ENCODE measurements at places on chromosomes 7 and 10. TPM values are rescaled to one million over a fixed set of nuclear protein-coding genes. Genes with fewer than 3 reads are reported as not detected.

DNA sequence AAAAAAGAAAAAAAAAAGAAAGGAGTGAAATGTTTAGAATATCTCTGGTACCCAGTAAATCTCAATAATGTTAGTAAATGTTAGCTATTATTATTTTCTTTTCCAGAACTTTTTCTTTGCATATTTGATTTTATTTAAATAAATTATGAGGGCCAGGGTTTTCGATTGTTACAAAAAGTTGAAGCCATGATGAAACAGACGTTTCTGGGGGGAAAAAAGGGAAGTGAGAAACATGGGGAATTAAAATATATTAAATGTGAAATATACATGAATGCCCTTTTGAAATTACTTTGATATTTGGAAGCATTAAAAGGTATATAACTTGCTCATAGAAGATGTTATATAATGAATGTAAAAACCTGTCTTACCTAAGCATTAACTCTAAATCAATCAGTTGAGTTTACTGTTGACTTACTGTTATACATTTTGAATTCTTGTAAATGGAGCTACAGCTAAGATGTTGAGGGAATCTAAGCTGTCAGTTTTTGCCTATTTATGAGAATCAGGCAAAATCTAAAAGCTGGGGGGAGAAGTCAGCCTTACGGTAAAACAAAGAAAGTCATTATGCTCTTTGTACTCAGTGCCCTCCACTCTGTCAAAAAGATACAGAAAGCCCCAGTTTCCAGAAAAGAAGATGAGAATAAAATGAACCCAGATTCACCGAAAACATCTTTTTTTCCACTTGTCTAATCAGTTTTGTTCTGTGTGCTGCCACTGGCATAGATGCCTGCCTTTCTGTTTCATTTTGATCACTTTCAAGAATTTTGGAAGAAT, 30.0 kb upstream of the KDM7A start:
- no peak for DNase-seq

- DNase-seq, result peak; percentile 90
These were observed at the start of gene GALNT11 for GRCh38 chr7:152025077-152025936. Gene GALNT11, plus strand, starts transcription at chr7:152025674. Its CDS starts 68,554 bp downstream, at chr7:152094228.

DNA sequence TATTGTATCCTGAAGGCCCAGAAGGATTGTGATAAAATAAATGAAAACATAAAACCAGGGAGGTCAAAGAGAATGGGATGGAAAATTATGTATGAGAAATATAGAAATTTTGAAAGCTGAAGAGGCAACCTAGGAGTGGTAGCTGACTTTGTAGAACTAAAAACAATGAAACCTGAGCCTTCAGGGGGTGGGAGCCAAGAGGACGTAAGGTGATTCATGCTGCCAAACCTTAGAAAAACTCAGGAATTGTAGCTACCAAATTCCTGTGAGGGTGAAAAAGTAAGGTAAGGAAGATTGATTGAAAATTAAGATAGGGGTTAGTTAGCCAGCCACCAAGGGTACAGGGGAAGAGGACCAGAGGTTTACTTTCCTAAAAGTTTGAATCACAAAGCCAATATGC, 213.2 kb downstream of the KCND2 start:
- DNase-seq, result no peak

GRCh38 chr10:107689323-107689722, 524.8 kb upstream of the SORCS1 start:
- no peak for DNase-seq

DNA sequence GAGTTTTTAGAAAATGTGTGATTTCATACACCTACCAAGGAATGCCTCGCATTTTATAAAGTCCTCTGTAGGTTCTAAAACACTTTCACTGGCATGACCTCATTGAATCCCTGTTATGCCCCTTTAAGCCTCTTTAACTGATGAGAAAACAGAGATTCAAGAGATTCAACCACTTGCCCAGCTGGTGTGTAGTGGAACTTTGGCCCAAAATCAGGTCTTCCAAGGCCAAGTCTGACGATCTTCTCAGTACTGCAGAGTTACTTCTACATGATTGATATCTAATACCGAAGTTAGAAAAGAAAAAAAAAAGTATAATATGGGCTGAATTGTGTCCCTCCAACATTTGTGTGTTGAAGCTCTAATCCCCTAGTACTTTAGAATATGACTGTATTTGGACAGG, 202.0 kb downstream of the WDR11 start:
- no peak for DNase-seq

- DNase-seq, result no peak
These were observed 150.3 kb upstream of the FAM20C start for GRCh38 chr7:41917-42565.

DNA sequence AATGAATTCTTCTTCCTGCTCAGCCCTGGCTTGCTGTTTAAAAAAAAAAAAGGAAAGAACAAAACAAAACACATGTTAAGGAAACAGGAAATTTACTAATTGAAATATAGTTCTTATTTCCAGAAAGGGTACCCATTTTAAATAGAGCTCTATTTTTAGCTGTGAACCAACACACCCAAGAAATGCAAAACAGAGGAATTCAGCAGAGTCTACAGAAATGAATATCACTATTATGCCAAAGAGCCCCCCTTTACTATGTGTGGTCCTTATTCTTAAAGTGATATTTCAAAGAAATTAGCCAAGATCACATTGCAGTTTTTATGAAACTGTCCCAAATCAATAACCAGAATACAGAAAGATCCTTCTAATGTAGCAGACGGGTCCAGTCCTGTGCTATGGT, 53.7 kb downstream of the CCDC6 start:
- no peak for DNase-seq

- DNase-seq, result peak; percentile 85
These were observed 33.8 kb downstream of the SLC26A4 start for GRCh38 chr7:107694386-107694785.

DNA sequence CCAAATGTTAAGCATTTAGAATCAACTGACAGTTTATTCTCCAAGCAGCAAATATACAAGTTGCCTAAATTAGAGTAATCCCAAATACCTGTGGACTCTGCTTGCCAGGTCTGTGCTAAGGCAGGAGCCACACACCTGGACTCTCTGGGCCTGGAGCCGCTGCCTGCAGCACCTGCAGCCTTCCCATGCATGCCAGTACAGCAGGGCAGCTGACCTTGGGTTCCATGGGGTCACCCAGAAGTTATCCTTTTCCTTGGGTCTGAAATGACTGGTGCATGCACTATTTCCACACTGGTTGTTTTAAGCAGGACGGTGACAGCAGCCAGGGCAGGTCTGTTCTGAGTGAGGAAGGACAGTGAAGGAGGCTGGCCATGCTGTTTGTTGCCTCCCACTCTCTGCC, 573.2 kb downstream of the GLRX3 start:
- no peak for DNase-seq

DNA sequence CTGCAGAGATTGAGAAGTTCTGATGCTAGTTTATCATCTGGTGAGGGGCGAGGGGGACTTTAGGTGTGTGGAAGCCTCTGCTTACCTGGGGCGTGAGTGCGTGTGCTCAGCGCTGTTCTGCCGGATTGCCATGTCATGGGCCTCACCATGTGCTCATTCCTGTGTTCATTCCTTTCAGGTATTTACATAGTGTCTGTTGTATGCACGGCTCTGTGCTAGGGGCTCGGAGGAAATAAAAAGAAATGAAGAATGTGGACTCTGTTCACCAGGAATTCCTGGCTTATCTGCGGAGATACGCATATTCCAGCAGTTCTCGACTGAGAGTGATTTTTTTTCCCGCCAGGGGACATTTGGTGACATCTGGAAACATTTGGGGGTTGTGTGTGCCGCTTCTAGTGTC, 152.0 kb downstream of the CAMK1D start:
- no peak for DNase-seq

GRCh38 chr7:91039033-91039432, 225.2 kb upstream of the FZD1 start:
- DNase-seq, result no peak

- peak; percentile 71 for DNase-seq
These were observed 52.2 kb downstream of the GPR158 start for GRCh38 chr10:25226775-25227682.

- DNase-seq, result no peak
These were observed 69.7 kb downstream of the MKI67 start for GRCh38 chr10:128056303-128057050.

GRCh38 chr7:158368449-158368848, 219.2 kb downstream of the PTPRN2 start:
- DNase-seq, result no peak

DNA sequence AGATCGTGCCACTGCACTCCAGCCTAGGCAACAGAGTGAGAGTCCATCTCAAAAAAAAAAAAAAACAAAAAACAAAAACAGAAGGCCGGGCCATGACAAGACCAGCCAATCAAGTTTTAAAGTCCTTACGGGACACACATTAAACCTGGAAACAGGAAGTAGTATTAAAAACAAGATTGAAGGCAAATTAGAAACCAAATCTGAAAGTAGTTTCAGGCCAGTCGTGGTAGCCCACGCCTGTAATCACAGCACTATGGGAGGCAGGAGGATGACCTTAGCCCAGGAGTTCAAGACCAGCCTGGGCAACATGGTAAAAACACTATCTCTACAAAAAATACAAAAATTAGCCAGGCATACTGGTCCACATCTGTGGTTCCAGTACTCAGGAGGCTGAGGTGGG, 18.1 kb downstream of the PSAP start:
- DNase-seq, result no peak

- peak; percentile 95 for DNase-seq
These were observed at the start of gene HOXA1 for GRCh38 chr7:27095897-27096767. Gene HOXA1, minus strand, starts transcription at chr7:27096000. Its CDS starts 88 bp downstream, at chr7:27095912.

DNA sequence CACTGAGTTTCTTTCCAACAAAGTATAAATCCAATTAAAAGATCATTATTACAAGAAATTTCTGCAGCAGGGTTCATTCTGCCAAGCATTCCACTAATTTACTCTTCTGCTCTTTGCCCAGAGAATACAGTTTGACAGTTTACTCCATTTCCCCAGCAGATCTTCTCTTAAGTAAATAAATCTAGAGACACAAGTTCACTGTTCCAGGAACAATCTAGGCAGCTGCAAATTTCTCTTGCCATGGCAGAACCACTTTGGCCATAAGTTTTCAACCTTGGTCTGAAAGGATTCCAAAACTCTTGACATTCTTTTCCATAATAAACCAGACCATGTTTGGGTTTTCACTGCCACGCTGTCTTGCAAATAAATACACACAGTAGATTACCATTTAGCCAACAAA, 11.5 kb downstream of the RGS10 start:
- DNase-seq, result no peak

DNA sequence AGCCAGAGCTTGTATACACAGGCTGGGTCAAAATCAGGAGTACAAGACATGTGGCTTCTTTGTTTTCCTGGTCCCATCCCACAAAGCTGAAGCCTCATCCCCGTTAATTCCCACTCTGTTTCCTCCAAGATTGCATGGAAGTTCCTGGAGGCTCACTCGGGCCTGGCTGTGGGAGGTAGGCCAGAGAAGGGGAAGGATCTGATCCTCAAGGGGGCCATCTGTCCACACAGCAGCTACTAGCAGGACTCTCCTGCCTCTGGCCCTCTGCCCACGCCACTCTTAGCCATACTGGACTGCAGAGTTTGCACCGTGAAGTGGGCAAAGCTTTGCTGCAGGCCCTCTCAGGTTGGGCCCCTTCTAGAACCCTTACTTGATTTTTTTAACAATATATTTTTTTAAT, 160.6 kb downstream of the FGFR2 start:
- DNase-seq, result peak; percentile 41

DNA sequence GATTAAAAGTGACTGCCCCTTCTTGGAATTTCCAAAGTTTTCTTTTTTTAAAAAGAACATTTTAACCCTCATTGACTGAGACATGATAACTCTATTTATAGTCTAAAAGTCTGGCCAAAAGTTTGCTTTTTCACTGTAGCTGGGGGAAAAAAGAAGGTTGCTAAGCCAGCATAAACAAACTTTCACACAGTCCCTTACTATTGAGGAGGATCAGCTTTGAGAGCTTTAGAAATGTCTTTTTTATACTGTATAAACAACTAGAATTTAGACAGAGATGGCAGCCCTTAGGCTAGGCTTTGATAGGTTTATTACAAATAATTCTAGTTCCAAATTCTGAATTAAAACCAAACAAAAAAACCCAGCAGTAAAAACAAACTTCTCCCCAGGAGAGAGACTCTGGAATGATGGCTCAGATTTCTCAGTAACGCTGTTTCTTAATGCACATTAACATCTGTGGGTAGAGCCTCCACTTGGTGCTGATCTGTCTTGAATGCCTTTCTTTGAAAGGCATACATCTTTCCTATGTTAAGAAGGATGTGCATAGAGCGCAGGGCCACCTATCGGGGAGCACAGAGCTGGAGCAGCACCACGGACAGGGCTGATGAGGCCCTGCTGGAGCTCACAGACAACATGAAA, 100.9 kb upstream of the PDLIM1 start:
- peak; percentile 38 for DNase-seq

GRCh38 chr7:1864161-1864940, 194.3 kb downstream of the ELFN1 start:
- no peak for DNase-seq

GRCh38 chr7:159103382-159104187, 41.1 kb downstream of the VIPR2 start:
- no peak for DNase-seq

DNA sequence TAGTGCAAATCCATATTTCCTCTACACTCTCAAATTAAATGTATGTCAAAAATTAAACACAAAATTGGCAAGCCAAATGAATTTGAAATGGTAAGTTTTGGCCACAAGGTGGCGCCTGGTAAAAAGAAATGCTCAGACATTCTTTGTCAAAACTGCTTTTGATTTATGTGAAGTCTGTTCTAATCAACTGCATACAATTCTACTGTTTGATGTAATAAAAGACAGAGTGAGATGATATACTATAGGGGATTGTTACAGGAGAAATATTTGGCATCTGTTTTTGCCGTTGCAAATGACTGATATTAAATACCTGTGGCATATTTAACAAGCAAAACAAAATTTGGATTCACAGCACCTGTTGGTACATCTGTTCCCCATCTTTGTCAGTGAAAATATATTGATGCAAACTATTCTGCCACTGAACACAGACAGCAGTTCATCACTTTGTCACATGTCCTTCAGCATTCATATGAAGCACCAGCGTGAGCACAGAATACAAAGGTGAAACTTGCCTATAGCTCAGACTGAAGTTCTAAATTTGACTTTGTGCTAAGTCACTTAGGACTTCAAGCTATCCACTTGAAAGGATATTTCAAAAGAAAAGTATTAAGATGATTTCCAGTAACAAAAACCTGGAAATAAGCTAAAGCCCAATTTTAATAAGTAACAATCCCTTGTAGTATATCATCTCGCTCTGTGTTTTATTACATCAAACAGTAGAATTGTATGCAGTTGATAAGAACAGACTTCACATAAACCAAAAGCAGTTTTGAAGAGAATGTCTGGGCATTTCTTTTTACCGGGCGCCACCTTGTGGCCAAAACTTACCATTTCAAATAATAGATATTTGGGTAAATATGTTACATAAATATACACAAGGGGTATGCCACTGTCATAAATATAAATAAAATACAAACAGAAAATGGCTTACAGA, 10.2 kb upstream of the CH25H start:
- DNase-seq, result peak; percentile 27

The INA gene
- not detected for total RNA-seq

The CTNNA3 gene
- 2.7 TPM for total RNA-seq

The OR6V1 gene
- not detected for total RNA-seq

The AKR1C8 gene
- total RNA-seq, result 0.23 TPM

The LIPK gene
- total RNA-seq, result not detected

The CYP2C19 gene
- total RNA-seq, result not detected

The RBP3 gene
- not detected for total RNA-seq

The NOS3 gene
- total RNA-seq, result 0.20 TPM

The C10orf67 gene
- 0.15 TPM for total RNA-seq

The UBE2H gene
- total RNA-seq, result 42.3 TPM

All from SJCRH30 (cell line).